ENCODE measurements at places on chromosomes 7 and 10.

GRCh38 chr7:100221231-100221718, 1.5 kb downstream of the PVRIG start:
- DNase-seq, result no peak

- no peak for DNase-seq
Measured at GRCh38 chr10:12480440-12480839, 131.1 kb downstream of the CAMK1D start.

DNA sequence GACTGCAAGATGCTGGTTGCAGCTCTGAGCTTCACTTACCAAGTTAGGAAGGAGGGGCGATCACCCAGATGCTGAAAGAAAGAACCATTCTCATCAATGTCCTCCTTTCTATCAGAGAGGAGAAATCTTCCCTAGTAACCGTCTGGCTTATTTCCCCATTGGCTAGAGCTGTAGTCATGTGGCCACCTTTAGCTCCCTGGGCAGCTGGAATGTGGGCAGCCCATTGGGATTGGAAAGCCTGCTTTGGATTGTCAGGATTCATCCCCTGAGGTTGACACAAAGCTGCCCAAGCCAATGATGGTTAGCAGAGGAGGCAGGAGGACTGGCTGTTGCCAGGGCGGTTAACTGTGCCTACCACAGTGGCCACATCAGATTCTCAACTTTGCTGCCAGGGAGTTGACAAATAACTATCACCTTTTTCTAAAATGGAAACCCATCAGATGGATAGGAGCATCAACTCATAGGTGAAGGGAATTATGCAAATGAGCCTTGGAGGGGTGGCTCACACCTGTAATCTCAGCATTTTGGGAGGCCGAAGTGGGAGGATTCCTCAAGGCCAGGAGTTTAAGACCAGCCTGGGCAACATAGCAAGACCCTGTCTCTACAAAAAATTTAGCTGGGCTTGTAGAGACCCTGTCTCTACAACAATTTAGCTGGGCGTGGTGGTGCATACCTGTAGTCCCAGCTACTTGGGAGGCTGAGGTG, 206.4 kb upstream of the GALNT17 start:
- DNase-seq, result no peak

DNA sequence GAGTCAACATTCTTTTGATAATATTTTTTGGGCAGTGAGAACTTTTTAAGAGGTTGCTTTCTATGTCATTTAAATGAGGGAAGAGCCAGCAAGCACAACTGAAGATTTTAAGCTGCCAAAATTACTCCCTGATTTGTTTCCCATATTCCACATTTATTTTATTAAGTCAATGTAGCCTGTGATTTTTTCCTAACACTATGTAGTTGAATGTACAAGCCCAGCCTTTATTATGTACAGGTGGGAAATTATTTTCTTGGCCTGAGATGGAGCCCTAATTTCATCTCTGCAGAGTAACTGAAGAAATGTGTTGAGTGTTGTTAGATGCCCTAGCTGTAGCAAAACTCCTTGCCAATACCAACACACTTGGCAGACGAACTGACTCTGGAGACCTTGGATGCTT, 83.1 kb upstream of the MINDY3 start:
- DNase-seq, result no peak

DNA sequence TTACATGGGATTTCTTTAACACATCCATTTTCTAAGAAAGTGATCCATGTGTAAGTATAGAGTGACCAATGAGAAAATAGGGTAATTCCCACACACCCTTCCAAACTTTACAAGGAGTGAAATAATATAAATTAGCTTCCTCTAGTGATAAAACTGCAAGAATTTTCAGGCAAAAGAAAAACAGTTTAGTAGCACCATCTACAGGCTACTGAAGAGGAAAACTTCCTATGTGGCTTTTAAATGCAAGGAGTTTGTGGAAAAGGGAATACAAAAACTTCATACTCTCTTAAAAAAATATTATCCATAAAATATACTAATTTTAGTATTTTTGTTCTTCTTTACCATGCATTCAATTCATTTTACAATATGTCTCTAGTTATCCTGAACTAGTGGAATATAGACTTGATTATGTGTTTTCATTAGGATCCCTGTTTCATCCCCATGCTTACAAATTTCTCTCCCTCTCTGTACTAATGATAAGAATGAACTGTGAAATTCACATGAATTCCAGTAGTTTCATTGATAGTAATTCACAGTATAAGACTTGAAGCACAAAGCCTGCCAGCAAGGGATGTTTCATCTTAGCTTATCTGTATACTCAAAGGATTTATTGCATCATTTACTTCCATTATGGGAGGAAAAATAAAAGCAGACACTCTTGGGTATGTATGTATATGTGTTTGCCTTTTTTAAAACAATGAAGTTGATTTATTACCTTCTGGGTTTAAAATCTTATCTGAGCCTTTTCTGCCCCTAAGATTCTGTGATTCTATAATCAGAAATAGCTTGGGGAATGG, 442.9 kb downstream of the AUTS2 start:
- DNase-seq, result no peak

DNA sequence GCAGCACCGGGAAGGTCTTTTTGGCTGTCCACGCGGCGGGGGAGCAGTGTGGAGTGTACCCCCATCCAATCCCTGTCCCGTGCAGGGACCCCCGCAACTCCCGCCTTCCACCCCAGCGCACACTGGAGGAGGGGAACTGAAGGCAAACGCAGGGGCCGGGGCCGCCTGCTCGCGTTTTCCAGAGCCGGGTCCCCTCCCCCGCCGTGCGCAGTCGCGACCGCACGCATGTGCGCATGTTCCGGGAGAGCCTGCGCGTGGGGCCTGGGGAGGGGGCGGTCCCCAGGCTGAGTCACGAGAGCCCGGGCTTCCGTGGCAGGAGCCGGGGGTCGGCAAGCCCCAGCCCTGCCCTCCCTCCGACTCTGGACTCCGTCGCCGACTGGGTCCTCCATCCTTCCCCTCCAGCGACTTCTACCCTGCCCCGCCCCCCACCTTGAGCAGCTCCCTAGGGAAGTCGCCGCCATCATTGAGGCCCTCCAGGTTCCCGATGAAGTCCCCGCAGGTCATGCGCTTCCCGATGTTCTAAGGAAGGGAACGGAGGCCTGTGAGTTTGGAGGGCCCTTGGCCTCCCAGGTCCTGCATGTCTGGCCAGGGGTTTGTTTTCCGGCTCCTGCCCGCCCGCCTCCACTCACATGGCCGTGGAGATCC, 8.0 kb downstream of the PSD start:
- DNase-seq, result peak; percentile 81

DNA sequence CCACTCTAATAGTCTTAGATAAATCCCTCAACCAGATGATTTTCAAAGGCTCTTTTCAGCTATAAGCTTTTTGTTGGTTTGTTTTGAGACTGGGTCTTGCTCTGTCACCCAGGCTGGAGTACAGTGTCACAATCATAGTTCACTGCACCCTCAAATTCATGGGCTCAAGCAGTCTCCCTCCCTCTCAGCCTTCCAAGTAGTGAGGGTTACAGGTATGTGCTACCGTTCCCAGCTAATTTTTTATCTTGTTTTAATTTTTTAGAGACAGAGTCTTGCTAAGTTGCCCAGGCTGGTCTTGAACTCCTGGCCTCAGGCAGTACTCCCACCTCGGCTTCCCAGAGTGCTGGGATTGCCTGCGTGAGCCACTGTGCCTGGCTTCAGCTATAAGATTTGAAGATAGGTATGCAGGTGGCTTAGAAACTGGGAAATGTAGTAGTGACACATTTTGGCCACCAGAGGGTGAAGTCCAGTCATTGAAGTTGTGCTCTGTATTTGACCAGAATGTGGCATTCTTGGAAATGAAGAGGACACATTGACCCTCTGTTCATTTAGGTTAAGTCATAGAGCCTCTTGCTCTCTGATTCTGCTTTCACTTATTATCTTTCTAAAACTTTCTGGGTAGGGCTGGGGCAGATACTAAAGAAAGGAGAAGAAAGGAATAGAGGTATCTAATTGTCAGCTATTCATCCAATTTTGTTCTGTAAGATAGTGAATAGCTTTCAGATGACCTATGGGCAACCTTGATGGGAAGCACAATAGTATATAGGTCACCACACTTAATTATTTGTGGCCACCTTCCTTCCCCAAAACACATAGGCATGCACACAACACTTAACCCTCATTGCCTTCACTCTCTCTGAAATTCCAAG, 36.0 kb downstream of the R3HCC1L start:
- DNase-seq, result peak; percentile 53

GRCh38 chr10:19728376-19728775, 87.9 kb upstream of the PLXDC2 start:
- DNase-seq, result no peak

DNA sequence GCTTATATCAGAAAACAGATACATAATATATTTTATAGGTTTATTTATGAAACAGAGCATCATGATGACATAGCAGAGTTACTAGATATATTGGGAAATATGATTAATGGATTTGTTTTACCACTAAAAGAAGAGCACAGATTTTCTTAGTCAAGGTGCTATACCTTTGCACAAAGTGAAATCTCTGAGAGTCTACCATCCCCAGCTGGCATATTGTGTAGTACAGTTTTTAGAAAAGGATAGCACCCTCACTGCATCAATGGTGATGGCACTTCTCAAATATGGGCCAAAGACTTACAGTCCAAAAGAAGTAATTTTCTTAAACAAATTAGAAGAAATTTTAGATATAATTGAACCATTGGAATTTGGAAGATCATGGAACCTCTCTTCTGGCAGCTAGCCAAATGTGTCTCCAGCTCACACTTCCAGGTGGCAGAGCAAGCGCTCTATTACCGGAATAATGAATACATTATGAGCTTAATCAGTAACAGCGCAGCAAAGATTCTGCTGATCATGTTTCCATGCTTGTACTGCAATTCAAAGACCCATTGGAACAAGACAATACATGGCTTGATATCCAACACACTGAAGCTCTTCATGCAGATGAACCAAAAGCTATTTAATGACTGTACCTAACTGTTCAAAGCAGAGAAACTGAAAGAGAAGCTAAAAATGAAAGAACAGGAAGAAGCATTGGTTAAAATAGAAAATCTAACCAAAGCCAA, 21.9 kb upstream of the CREB3L2 start:
- no peak for DNase-seq

- DNase-seq, result peak; percentile 80
Measured at GRCh38 chr7:2680792-2681490, 7.1 kb upstream of the AMZ1 start.

DNA sequence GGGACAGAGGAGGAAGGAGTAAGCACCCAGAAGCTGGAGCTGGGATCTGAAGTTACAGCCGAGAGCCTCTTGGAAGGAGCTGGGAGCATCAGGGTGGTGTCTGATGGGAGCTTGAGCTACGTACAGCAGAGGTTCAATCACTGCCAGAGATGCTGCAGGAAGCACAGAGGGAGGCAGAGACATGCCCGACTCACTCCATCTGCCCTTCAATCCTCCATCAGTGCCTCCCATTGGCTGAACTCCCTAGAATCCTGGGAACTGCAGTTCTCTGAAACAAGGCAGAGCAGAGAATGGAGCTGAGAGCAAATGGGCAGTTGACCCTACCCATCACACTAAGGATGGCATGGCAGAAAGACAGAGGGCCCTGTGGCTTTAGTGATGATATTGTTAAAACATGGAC, 40.0 kb upstream of the CTBP2 start:
- DNase-seq, result no peak

GRCh38 chr10:124025660-124026588, 67.5 kb downstream of the CHST15 start:
- DNase-seq, result no peak

DNA sequence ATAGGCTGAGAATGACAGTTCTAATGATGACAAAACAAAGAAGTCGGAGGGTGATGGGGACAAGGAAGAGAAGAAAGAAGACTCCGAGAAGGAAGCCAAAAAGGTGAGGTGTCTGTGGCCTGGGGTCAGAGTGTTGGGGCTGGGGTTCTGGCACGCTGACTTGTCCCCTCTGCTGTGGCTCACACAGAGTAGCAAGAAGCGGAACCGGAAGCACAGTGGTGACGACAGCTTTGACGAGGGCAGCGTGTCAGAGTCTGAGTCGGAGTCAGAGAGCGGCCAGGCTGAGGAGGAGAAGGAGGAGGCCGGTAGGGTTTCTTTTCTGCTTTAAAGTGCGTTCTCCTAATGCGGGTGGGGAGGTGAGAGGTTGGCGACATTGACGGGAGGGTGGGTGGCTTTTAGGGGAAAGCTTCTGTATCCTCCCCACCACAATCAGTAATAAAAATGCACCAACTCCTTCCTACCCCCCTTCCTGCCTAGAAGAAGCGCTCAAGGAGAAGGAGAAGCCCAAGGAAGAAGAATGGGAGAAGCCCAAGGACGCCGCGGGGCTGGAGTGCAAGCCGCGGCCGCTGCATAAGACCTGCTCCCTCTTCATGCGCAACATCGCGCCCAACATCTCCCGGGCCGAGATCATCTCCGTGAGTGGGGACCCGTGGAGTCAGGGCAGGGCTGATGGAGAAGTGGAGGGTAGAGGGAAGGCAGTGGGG, 4.6 kb downstream of the UFSP1 start:
- no peak for DNase-seq

DNA sequence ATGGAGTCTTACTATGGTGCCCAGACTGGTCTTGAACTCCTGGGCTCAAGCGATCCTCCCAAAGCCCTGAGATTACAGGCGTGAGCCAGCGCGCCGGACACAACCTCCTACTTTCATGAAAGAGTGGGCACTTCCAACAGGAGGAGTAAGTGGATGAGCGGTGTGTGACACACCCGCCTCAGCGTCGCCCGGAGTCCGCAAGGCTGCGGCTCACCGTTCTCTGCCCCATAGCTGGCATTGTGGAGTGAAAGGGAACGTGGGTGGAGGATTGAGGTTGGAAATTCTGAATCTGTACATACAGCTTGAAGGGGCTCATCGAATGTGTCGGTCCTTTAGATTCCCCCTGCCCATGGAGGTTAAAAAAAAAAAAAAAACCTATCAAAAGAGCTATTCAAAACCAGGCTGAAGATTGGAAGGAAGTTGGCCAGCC, 524 bp upstream of the PRXL2A start:
- DNase-seq, result no peak

- DNase-seq, result no peak
Measured at GRCh38 chr10:78269060-78269459, 235.4 kb downstream of the RPS24 start.

DNA sequence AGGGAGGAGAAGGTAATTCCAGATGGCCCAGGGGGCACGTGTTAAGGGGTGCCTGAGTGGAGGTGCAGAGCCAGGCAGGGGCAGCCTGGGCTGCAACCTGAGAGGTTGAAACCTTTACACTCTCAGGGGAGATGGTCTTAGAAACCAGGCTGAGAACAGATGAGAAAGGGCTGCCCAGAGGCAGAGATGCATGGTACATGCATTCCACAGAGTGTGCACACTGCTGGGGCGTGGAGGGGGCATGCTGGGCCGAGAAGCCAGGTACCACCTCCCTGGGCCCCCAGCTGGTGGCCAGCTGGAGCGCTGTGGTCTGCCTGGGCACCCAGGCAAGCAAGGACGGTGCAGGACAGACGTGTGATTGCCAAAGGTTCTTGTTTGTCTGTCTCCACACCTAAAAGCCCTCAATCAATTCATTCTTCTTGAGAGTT, 14.1 kb upstream of the CSGALNACT2 start:
- no peak for DNase-seq

GRCh38 chr10:102243309-102243708, 2.0 kb upstream of the PITX3 start:
- DNase-seq, result no peak

GRCh38 chr10:49071160-49071761, 44.1 kb downstream of the VSTM4 start:
- no peak for DNase-seq

Measured in right forelimb (tissue), 1 donor.